Bone marrow (tissue), 2 donors: ENCODE measurements at places on chromosomes 16 and 17.

DNA sequence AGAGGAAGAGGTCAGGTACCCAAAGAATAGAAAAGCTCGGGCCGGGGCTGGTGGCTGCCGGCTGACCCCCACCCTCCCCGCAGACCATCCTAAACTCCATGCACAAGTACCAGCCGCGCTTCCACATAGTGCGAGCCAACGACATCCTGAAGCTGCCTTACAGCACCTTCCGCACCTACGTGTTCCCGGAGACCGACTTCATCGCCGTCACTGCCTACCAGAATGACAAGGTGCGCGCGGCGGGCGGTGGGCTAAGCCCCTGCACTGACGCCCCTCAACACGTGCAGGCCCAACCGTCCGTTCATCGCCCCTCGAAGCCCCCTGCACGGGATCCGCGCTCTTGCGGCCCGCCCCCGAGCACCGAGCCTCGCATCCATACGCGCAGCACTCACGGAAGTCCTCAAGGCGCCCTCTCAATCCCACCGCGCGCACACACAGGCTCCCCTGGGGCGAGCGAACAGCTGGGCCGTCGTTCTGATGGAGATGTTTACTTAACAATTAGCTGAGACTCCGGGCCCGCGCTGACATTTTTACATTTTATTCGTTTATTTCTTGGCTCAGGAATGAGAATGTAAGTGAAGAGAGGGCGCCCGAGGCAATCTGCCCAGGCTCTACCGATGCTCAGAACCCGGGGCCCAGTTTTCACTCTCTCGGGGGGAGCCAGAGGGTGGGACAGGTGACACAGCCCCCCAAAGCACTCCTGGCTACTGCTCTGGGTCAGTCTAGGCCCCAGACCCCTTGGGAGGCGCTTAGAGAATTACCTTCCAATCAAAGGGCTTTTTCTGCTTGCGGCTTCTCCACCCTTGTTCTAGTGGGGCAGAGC lies 3.5 kb downstream of the TBX2 start:
- DNase-seq: no peak

GRCh38 chr16:10983159-10983558 lies 38.8 kb downstream of the CLEC16A start:
- no peak for DNase-seq

DNA sequence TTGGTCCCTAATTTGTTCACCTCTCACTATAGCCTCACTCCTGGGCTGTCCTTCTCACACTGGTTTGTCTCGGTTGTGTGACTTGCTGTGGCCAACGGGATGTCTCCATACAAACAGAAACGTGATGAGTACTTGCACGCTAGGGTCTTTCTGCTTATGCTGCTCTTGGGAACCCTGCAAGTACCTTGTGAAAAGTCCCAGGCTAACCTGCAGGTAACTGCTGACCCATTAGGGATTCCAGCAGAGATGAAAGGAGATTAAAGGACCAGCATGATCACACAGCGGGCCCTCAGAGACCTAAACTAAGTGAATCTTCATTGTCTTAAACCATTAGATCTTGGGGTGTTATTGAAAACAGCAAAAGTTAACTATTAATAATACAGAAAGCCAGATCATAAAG lies 562.8 kb upstream of the GOT2 start:
- no peak for DNase-seq

DNA sequence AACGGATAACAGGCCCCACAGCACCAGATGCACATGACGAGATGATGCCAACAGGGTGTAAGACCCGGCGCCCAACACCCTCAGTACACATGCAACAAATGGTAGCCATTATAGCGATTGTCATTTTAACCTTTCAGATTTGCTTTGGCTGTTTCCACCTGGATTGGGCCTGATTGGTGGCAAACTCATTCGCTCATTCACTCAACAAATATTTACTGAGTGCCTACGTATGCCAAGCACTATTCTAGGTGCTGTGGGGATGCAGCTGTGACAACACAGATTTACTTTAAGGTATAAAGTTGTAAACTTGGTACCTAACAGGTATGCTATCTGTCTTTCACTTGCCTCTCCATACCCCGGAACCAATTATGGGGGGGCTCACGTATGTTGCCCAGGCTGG lies 66.8 kb downstream of the SRCIN1 start:
- no peak for DNase-seq

GRCh38 chr17:39197380-39198185 lies at the start of gene CACNB1:
Gene CACNB1 (minus strand): TSS chr17:39197669. CDS start chr17:39197495, 174 bp downstream.
- peak; percentile 16 for DNase-seq

DNA sequence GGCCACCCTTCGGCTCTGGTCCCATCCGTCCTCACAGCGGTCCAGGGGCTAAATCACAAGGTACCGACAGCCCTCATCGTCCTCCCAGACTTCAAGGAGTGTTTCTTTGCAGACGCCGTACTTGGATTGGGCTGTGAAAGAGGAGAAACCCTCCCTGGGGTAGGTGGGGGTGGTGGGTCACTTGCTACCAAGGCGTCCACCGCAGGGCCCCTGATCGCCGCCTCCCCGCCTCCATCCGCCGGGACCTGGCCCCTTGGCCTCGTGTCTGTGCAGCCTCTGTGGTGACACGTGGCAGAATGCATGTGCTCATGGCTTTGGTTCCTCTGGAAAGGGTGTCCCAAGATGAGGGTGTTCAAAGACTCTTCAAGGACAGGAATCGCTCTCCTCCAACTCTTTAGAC lies 151.4 kb downstream of the BANP start:
- no peak for DNase-seq

DNA sequence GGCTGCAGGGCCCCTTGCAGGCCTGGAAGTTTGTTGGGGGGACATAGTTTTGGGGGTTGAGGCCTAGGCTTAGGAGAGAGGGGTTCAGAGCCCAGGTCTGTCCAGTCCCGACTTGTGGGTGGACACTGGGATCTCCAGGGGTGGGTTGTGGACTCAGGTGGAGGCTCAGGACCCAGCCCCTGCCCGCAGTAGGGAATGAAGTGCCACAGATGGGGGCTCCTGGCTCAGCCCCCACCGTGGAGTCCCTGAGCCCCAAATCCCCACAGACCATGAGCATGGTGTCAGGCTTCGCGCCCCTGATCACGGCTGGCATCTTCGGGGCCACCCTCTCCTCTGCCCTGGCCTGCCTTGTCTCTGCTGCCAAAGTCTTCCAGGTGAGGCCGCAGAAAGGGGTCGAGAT lies 14.3 kb downstream of the SLC12A3 start:
- DNase-seq: no peak

DNA sequence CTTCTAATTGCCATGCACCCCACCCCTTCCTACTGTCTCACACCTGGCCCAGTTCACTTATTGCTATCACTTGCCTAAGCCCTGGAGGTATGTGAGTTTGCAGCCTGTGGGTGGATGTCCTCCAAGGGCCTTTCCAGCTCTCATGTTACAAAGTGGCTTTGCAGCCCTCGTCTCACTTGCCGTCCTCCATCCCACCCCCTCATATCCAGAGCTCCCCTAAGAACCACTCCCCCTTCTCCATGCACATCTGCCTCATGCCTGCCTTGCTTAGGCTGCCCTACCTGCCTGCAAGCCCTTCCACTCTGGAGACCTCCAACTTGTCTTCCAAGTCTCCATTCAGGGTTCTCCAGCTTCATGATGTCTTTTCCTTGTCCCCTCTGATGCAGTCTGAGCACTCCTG lies 119.4 kb upstream of the NLRP1 start:
- DNase-seq: no peak

DNA sequence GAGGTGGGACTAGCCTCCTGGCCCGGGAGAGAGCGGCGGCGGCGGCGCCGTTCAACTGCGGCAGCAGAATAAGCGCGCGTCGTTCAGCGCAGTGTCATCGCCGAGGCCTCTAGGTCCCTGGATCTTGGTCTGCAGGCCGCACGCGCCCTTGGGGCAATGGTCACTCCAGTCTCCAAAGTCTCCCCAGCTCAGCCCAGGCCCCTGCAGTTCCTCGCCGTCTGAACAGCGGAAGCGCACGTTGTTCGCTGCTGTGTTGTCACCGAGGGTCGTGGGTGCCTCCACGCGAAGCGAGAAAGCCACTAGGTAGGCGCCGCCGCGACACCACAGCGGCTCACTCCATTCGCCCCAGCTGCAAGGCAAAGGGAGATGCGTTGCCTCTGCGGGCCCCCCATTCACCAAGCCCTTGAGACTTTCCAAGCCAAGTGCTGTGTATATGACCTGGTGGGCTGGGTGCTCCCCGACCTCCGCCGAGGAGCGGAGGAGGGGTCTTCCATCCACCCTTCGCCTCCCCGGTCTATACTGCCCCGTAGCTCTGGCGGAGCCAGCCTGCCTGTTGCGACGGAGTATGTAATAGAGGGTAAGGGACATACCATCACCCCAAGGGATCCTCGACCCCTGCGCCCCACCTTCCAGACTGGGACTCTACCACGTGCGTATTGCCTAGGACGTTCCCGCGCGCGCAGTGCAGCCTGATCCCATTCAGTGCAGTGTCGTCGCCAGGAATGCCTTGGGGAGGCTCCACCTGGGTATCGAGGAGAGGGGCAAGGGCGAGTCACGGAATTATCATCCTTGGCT lies 656 bp downstream of the VMO1 start:
- no peak for DNase-seq
